ENCODE measurements at places on chromosomes 3 and 15. TPM values are rescaled to one million over a fixed set of nuclear protein-coding genes. Genes with fewer than 3 reads are reported as not detected.

DNA sequence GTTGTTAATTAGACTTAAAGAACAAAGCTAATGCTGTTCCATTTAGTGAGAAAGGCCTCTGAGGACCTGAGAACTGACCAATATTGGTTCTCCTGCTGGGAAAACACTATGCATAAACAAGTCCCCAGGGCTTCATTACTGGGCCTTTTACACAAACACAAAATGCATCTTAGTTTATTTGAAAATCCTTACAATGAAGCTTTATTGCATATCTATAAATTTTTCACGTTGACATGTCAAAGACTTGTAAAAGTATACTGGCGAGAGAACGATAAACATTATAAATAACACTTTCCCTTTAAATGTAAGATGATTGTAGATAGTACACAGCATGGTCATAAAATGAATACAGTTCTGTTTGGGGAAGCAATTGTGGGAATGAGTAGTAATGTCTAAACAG is 151.7 kb downstream of the ROBO2 start:
- no peak for DNase-seq

GRCh38 chr3:111392894-111393398 is 149.1 kb upstream of the CD96 start:
- peak; percentile 40 for DNase-seq

GRCh38 chr15:60767134-60767824 is 288.3 kb upstream of the ICE2 start:
- DNase-seq: no peak

DNA sequence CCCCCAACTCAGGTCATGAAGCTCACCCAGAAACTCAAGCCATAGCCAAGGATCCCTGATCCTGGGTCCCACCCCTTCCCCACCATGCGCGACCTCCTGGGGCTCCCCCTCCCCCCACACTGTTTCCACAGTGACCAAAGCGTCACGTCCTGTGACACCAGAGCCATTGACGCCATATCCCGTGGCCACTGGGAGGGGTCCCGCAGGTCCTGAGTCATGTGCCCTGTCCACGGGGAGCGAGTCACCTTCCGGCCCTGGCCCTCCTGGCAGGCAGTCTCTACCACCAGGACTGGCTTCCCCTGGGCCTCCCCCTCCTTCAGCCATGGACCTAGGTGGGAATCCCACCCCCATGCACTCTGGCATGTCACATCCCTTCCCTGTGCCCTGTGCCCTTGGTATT is 15.6 kb downstream of the SEMA3F start:
- DNase-seq: no peak

DNA sequence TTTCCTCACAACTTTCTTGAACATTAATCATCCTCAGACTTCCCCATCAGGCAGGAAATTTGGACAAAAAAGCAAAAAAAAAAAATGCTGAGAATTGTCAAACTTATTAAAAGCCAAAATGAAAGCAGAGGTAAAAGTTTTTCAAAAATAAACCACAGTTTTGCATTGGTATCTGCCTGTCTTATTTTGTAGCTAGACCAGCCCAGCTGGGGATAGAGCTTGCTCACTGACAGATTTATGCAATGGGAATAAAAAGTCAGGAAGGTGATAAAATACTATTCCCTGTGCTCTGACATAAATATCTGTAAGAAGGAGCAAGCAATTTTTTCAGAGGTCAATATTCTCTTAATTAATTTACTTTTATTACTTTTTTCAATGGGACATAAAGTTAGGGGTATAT is 1006.7 kb upstream of the ALCAM start:
- DNase-seq: no peak

DNA sequence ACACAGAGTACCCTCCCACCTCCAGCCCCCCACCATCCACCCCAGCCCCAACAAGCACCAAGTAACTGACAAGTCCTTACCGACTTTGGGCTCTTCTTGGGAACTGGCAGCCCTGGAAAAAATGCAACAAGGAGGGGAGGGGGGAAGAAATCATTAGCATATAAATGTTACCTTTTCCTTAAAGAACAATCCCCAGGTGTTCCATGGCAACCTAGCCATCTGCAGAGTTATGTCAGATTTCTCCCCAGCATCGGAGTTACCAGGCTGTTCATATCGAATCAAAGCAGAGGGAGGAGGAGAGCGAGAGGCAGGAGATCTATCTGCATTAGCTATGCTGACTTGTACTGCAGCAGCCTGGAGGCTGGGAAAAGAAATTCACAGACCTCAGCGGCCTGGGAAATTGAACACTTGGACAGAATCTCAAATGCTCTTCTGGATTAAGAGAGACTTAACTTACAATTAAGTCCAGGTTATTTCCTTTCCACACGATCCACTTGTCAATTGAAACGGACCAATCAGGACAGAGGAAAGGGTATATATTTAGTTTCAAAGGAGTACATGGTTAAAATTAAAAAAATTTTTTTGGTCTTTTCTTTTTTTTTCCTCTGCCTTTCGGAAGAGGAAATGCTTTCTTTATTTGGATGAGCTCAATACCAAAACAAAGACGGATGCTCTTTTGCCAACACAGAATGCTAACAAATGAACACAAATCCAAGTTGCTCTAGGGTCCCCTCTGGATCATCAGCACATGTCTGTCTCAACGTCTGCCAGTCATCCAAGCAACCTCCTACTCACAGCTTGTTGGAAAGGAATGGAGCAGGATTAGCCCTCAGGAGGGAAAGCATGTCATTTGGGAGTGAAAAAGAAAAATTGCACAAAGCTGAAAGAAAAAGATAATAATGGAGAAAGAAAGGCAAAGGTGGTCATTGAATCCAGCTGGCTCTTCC is 637.1 kb downstream of the MAGI1 start:
- no peak for DNase-seq

GRCh38 chr15:90071220-90071807 is 31.0 kb downstream of the IDH2 start:
- DNase-seq: peak; percentile 67

DNA sequence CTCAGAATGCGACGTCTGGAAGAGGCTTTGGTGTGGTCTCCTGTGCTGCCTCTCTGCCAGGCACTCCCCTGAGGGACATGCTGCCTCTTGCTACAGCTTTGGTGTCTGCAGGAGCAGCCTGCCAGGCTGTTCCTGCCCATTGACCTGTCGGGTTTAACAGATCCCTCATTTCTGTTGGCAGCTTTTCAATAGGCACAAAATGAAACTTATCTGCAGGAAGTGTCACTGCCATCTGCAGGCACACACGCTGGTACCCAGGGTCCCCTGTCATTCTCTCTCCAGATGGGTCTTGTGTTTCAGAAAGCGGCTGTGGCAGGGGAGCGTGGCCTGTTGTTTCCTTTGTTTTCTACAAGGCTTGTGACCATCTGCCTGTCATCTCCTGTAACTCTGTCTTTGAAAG is 328.3 kb upstream of the CHRM5 start:
- DNase-seq: no peak

GRCh38 chr15:48084759-48085590 is 35.8 kb upstream of the SLC24A5 start:
- no peak for DNase-seq

DNA sequence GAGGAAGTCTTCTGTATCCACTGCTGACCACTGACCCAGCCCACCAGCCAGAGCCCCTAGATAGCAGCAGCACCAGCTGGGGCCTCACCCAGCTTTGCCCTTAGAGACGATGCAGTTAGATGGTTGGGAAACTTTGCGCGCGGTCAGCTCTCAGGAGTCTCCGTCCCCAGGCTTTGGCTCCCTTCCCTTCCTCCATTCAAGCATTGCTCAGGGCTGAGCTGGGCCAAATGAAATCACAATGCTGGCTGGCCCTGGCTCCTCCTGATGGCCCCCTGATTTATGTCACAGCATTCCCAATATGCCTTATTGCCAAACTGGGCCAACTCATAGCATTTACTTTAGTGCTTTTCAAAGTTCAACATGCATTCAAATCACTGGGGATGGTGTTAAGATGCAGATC is 34.6 kb upstream of the RHCG start:
- no peak for DNase-seq

DNA sequence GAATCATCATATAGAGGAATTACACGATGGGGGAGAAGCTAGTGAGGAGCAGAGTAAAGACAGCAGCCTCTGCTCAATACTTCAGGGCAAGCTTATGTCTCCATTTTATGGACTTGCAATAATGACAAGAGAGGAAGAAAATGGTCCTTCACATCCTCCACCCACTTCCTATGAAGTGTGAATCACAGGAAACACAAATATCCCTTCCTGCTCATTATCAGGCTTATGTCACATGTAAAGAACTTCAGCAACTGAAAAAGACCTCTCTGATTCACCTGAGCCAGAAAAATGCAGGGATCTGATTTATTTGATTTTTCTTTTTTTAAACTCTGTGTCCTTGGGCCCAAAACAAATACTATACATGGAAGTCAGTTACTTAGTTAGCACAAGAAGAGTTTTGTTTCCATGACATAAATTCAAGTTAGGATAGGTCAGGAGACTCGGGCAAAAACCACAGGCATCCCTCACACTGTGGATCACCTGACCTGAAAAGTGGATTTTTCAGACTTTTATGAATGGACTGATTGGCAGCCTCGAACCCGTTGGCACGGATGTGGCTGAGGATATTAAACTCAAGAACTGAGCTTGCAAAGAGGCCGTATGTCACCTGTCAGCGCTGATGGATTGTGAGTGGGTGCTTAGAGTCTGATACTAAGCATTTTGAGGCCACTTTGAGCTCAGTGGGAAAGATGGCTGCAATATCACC is 620.8 kb upstream of the MDFIC2 start:
- no peak for DNase-seq

GRCh38 chr15:48722764-48723661 is 77.5 kb upstream of the FBN1 start:
- DNase-seq: no peak

- no peak for DNase-seq
Observed at GRCh38 chr3:63861306-63861705, 2.3 kb downstream of the THOC7 start.

GRCh38 chr3:64796607-64797399 is 109.0 kb upstream of the ADAMTS9 start:
- DNase-seq: no peak

DNA sequence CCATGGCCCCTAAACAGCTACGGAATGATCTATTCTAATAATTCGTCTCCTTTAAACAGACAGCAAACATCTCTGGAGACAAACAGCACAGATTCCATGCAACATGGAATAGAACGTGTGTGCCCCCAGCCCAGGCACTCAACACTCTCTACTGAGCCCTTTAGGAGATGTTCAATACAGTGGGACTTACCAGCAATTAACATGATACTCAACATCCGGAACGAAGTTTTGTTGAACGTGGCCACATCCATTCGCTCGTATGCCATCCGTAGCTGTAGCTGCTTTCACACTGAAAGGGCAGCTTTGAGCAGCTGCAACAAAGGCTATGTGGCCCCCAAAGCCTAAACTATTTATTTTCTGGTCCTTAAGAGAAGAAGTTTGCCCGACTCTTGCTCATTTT is 3.5 kb downstream of the ADAMTS17 start:
- DNase-seq: no peak

DNA sequence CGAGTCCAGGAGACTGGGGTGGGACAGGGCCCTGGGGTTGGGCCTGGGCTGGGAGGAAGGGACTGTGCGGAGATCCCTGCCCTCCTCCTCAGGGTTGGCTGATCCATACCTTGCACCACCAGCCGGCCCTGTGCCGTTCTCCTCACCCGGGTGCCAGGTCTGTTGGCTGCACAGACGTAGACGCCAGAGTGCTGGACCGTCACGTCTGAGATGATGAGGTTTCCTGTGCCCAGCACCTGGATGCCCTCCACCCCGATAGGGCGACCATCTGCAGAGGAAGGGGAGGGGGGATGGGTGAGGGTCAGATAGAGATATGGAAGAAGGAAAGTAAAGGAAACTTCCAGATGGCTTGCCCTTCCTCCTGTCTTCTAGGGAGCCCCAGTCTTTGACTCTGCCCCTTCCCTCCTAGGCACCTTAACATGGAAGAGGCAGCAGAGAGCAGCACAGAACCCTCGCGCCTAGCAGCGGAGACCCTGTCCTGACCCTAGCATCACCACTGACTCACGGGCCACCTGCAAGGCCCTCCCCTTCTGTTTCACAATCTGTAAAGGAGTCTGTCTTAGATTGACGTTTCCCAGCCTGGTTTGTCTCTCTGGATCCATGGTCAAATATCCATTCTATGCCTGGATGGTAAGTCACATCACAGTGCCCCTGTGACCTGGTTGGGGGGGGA is 28.8 kb downstream of the RNU5B-1 start:
- no peak for DNase-seq

DNA sequence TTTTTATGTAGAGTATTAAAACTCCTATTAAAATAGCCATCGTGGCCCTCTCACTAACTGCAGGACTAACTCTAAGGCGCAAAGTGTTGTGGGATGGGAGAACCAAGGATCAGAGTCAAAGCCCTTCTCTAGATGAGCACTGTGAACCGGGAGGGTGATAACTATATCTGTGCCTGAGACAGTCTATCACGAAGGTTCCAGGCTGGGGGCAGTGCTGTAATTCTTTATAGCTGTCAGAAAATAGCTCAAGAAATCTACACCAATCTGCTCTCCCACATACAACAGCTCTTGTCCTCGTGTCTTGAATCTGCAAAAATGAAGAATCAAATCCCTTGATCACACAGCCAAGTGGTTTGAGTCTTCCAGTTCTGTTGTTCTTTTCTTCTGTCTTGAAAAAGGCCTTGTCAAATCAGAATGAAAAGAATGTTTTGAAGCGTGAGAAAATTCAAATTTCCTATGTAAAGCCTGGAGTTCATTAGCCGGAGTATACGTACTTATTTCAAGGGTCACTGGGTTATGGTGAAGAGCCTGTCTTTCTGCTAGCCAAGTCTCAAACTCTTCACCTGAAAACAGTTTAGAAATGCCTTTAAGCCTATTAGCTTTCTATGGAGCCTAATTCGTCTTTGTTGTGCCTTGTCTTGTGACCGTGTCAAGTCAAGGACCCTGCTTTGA is 185.3 kb upstream of the NECTIN3 start:
- DNase-seq: no peak

DNA sequence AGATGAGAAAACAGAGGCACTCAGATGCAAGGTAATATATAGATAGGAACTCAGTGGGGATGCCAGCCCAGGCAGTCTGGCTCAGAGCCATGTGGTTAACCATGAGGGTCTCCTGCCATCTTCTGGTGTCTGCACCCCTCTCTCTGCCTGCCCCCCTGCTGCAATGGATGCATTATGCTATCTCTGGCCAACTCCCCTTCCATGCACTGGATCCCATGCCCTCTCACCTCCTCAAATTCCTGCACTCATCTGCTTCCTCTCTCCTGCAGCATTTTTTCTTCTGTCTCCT is 163.2 kb downstream of the STT3B start:
- no peak for DNase-seq

GRCh38 chr3:139780593-139780992 is 102.8 kb upstream of the NMNAT3 start:
- DNase-seq: no peak

- DNase-seq: no peak
Observed at GRCh38 chr15:64754663-64755426, 20.5 kb downstream of the RBPMS2 start.

Gene AMIGO3
- total RNA-seq: not detected

Gene AADACL2
- total RNA-seq: not detected

Gene CPA3
- not detected for total RNA-seq

Gene TUSC7
- total RNA-seq: not detected

Gene DNAH12
- 0.20 TPM for total RNA-seq

Gene RBP2
- total RNA-seq: not detected

Gene TGM5
- not detected for total RNA-seq

Gene LSAMP
- total RNA-seq: not detected

Gene ADAMTSL3
- not detected for total RNA-seq

Gene ZBTB47
- 1.0 TPM for total RNA-seq

Gene ST3GAL6
- total RNA-seq: not detected

Gene CRYGS
- total RNA-seq: 4.9 TPM

Measured in naive thymus-derived CD4-positive, alpha-beta T cell (primary cell).